ENCODE measurements at places on chromosomes 2 and 18.
A peak's percentile ranks its signal among the peaks of the same experiment; 100 is the strongest.

- no peak for DNase-seq
Observed at GRCh38 chr2:196601430-196602306, 37.8 kb upstream of the CCDC150 start.

DNA sequence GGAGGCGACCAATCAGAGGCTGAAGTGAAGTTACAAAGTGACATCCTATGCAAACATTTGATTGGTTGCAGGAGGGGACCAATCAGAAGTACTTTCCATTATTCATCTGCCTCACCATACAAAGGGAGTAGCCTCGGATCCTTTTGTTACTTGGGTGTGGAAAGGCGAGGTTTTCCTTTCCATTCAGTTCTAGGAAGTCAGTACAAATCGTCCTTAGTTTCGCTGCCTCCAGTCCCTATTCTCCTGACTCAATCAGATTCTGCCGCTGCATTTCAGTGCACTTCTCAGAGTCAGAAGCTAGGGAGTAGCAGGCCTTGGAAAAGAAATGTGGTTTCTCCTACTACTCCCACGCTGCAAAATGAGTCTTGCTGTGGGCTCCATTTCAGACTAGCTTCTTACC is 149.4 kb downstream of the DTNA start:
- no peak for DNase-seq

DNA sequence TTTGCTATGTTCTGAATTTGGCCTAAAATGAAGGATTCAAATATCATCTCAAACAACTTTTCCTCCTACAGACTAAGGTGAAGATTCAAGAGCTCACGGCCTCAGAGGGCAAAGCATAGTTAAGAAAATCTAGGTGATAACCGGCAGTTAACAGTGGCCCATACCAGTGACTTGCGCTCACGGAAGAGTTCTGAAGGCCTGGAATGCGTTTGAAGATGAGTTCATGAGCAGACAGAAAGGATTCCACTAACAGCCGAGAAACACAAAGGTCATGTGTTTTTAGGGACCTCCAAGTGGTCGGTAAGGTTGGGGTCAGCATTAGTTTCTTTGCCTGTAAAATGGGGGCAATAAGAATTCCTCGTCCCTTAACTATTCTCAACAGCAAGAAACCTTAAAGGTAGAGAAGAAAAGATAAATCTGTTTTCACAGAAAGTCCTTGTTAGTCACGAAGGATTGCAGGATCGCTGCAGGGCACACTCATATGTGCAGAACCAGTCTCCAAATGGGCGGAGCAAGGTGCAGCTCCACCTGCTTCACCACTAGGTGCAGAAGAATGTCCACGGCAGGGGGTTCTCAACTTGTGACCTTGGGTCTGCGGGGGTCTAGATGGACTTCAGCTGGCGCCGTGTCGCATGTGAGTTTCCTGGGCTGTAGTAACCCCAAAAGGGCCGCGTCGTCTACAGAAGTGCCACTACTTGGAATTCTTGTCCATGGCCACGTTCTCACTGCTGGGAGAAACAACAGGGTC is 708 bp upstream of the RPIA start:
- peak; percentile 61 for DNase-seq

DNA sequence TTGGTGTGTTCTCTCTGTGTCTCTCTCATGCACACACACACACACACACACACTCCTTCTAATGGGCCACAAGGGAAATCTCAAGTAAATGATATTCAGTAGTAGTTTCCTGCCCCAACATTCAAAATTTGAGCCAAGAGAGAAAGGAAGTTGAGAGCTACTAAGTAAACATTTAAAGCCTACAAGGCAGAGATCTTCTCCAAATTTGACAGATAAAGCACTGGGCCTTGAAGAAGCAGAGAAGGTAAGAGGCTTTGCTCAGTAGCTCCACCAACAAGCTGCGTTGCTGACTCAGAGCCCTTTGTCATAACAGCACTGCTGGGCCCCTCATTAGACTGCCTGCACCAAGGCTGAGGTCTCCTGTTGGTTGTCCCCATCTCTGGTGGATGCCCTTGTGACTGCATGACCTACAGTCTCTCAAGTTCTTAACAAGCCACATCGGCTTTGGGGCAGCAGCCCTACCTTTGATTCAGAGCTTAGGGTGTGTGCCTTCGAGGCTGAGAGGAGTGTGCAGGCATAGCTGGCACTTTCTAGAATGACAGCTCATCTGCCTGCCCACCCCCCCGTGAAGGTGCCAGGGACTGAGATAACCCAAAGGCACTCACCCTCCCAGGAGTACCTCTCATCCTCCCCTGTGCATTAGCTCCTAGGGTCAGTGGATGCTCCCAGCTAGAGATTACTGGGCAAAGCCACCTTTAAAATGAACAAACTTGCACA is 32.3 kb upstream of the NEB start:
- DNase-seq = no peak

GRCh38 chr18:79779700-79780190 is 18.0 kb upstream of the KCNG2 start:
- DNase-seq = no peak

DNA sequence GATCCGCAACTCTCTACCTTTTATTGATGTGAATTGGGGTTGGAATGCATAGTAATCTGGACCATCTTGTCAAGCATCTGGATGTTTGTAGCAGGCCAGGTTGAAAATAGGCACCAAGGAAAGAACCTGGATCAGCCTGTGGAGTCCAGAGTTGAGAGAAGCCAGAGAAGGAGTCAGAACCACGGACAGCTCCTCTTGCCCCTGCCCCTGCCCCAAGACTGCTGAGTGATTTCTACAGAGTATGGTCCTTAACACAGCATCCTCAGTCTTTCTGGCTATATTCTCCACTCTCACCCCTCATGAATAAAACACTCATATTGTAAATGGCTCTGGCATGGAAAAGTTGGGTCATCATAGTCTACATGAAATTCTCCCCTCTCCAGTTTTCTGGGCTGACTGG is 154.6 kb downstream of the LOXHD1 start:
- DNase-seq = no peak

DNA sequence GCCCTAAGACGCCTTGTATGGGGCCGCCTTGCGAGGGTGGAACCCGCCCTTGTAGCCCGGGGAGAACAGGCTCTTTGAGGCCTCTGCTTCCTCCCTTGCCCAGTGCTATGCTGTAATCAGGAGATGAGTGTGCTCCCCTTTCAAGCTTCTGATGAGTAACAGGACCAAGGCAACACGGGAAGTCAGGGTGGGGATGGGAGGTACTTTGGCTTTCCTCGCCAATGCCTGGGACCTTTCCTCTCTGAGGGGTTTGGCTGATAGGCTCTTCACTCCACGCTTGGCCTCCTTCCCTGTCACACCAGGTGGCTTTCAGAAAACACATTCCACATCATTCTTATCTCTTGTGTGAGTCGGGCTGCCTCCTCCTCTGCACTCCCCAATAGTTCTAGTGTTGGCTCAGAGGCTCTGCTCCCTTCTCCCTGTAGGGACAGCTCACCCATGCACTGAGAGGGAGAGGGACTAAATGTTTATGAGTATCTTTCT is 223.7 kb upstream of the TRIB2 start:
- no peak for DNase-seq

DNA sequence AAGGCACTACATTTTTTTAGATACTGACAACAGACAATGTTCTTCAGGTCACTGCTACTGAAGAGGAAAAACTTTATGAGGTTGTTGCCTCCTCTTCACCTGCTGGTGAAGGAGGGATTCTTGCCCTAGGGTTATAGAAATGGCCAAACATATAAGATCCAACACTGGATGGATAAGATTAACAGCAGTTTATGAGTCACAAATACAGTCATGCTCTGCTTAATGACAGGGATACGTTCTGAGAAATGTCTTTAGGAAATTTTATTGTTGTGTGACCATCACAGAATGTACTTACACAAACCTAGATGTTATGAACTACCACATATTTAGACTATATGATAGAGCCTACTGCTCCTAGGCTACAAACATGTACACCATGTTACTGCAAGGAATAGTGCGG is 57.4 kb upstream of the AMMECR1L start:
- no peak for DNase-seq

DNA sequence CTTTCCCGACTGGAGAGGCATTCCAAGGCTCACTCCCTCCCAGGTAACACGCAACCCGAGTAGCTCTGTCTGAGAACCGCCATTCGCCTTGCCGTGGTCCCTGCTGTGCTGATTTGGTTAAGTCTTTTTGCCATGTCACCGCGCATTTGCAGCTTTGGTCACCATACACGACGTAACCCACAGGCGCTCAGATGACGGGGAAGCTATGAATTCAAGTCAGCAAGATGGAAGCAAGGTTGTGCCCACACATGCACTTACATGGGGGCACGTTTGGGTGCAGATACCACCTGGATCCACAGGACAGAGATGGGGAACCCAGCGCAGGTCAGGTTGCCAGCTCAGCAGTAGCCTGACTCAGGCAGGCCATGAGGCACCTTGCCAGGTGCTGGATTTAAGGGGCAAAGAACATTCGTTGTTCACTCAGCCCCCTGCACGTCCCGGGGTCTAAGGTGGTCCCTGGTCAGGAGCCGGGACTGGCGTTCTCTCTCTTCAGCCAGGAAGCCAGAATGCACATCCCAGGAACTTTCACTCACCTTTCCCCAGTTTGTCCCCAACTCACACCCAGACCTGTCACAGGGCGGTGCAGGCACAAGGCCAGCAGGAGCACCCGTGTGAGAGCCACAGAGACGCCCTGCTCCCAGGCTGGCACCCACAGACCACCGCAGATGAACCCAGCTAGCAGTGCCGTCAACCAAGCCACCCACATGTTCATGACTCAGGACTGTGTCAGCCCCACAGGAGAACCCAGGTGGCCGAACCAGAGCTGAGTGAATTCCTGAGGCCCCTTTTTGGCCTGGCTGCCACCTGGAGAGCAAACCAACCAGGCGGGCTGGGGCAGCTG is 19.9 kb downstream of the SNED1 start:
- DNase-seq = no peak

DNA sequence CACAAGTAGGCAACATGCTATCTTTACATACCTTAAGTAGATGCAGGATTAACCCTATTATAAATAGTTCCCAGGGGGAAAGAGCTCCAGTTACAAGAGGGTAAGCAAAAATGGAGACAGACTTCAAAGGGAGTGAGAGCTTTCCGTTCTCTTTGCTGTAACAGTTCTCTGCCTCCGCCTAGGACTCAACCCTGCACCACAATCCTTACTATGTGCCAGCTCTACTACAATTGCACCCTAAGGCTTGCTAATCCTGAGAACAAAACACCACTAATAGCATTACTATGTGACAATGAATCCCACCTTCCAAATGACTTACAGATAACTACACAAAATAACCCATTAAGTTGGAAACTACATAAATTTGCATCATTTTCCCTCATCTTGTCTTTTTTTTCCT is 7.7 kb downstream of the ZBTB14 start:
- DNase-seq = no peak

GRCh38 chr2:205580212-205580987 is 101.9 kb upstream of the NRP2 start:
- DNase-seq = no peak

DNA sequence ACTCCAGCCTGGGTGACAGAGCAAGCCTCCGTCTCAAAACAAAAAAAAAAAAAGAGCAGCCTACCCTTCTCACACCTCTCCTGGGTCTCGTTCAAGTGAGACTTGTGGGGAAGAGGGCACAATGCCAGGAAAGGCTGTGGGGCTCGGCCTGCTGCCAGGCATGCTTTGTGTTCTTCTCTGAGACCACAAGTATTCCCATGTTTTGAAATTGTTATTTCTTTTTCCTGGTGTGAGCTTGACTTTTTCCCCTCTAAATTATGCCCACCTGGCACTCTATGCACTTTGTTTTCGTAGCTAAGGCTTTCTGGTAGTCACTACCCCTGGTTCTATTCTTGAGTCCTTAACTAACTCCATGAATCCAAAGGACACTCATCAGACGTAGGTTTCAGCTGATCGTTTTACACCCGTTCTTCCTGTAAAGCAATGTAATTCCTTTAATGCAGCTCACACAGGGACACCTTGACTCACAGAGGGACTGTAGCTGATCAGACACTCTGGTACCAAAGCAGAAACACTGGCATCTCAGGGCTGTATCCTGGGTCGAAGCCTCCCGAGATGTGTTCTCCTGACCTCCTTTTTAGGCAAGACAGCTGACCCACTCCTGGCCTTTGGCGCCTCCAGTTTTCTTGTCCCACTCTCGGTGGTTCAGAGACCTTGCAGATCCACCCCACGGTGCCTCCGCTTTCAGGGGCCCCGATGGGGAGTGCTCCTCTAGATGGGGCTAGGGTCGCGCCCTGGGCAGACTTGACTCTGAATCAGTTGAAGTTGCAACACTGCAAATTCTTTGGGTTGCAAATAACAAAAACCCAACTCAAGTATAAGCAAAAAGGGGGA is 193.3 kb upstream of the AGAP1 start:
- DNase-seq = no peak

DNA sequence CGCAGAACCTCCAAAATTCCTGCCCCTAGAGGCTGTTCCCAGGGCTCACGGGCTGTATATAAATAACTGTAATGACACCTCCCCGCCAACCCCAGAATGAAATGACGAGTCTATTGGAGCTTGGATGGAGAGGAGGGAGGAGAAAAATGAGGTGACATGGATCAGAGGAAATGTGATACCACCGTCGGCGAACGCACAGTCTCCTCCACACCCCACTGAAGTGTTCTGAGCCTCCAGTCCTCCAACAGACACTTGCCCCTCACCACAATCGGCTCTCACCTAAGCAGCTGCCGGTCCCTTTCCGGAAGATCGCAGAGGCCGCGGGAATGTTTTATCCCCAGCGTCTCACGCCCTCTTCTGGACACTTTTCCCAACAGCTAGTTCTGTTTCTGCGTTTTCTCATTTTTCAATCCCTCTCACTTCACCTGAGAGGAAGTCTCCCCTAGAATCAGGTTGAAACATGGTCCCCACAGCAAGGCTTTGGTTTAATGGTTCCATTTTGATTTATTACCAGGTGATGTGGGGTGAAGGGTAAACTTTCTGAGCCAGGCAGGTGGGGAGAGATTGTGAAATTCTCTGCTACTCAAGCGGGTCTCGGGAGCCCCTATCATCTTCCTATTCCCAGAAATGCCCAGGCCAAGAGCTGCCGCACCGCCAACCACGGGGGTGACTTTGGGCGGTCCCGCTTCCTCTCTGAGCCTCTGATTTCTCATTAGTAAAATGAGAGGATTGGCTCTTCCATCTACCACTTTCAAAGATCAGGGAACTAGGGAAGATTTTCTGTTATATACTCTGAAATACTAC is 9.1 kb upstream of the MYO5B start:
- DNase-seq = no peak

DNA sequence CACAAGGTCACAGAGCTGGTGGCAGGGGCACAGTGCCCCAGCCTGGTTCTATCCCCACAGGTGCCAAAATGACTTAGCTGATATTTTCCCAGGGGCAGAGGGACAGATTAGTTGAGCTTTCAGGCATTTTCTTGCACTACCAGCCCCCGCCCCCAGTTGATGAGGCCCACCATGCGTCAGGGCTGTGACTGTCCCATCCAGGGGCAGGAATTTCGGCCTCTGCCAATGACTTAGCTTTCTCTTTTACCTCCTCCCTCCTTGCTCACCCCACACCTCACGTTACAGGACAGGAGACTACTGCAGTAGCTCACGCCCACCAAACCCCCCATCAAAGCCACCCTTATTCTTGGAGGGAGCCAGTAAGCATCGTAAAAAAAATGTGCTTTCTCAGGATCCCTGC is 31.5 kb downstream of the MRO start:
- no peak for DNase-seq

DNA sequence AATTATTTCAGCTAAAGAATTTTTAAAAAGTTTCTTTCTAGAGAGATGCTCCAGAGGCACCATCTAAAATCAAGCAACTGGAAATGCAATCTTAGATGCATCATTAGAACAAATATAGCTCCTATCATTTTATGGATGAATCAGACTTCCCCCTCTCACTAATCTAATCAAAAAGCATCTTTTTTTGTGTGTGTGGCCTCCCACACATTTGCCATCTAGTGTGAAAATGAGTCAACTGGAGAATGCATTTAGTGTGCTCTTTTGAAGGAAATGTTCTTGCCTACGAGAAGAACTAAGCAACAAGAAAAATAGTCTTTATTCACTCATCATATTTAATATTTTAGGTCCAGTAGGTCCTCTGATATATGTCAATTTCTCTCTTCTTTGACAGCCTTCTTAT is 39.5 kb upstream of the FIGN start:
- DNase-seq = no peak
